OCI-M1 (cell line): ENCODE measurements at places on chromosomes 13 and 19.

DNA sequence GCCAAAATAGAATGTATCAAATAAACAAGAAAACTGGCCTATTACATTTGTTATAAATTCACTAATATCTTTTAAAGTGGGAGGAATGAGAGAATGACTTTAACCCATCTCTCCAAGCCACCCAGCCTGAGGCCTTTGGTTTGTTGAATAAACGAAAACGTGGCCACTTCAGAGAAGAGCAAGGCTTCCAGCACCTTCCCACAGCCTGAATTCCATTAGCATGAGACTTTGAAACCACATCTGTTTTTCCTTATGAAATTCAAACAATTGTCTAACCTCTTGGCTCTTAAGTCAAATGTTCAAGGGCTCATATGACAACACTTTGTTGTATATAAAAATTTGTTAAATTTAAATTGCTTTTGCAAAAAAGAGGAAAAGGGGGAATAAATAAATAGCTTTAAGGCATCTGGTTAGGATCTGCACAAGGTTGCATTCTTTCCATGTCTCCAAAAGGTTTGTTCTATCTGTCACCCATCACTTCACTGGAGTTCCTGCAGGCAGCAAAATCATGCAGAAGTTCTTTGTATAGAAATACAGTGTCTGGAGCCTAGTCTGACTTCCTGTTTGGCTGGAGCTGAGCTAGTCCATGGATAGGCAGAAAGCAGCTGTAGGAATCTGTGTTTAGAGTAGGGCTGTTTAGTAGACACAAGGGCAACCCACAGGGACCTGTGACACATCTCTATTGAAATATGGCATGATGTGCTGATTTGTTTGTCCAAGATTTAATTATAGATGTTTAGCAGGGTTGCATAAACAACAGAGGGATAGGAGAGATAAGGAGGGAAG, 502.3 kb downstream of the KCTD12 start:
- no peak for DNase-seq

DNA sequence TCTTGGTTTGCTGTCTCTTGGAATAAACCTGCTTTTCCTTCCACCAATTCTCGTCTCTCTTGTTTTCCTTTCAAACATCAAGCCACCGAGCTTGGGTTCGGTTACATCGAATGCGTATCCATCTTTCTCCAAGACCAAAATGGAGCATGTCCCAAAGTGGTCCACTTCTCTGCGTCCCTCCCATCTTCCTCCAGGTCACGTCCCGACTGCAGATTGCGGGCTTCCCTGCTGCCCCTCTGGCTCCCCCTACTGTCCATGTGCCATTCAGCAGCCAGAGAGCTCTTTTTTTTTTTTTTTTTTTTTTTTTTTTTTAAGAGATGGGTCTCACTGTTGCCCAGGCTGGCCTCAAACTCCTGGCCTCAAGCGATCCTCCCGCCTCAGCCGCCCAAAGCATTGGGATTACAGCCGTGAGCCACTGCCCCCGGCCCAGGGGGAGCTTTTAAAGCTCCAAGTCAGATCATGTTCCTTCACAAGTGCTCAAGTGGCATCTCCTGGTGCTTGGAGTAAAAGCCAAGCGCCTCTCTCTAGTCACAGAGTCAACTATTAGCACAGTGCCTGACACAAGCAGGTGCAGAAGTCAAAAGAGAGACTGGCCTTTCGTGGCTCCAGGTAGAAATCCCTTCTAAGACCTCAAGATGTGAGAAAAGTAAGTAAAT, 10.0 kb downstream of the COL5A3 start:
- peak; percentile 85 for DNase-seq

GRCh38 chr13:109148243-109148642, 518.8 kb downstream of the MYO16 start:
- DNase-seq: no peak

DNA sequence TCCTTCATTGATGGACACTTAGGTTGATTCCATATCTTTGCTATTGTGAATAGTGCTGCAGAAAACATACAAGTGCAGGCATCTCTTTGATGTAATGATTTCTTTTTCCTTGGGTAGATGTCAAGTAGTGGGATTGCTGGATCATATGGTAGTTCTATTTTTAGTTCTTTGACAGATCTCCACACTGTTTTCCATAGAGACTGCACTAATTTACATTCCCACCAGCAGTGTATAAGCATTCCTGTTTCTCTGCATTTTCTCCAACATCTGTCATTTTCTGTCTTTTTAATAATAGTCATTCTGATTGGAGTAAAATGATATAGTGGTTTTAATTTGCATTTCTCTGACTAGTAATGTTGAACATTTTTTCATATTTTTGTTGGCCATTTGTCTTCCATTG, 116.7 kb downstream of the LMO7 start:
- no peak for DNase-seq

DNA sequence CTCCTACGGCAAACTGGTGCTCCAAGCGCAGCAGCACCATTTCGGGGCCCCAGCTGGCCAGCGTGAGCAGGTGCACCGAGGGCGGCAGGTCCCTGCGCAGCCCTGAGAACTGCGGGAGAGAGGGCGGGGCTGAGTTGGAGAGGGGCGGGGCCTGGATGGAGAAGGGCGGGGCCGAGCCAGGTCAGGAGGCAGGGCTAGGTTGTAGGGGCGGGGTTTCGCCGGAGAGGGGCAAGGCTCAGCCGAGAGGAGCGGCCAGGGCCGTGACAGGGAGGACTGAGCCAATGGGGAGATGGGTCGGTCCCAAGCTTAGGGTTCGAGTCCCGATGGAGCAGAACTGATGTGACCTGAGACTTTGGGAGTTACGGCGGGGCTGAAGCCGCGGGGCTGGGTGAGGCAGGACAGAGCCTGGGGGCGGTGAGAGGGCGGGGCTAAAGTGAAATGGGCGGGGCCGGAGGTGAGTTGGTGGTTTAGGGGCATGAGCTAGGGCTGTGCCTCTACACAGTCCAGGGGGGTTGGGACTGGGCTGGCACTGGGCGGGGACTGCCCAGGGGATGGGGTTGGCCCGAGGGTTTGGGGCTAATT, 19.0 kb downstream of the MAN2B1 start:
- DNase-seq: no peak

DNA sequence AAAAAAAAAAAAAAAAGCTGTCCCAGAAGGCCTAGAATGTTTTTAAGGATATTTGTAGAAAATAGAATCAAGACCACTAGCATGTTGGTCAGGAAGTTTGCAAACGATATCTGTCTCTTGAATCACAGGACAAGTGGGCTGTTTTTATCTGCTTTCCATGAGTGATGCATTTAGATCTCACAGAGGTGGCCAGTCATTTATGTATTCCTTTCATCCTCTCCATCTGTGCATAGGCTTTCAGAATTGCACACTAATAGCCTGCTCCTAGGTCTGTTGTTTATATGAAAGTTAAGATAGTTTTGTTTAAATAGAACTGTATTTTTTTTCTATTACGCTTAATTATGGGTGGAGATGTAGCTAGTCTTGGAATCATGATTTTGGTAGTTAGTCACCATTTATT, 289.5 kb downstream of the SHISA2 start:
- no peak for DNase-seq

- no peak for DNase-seq
These were observed 423.8 kb upstream of the GPC6 start for GRCh38 chr13:92802776-92803175.

DNA sequence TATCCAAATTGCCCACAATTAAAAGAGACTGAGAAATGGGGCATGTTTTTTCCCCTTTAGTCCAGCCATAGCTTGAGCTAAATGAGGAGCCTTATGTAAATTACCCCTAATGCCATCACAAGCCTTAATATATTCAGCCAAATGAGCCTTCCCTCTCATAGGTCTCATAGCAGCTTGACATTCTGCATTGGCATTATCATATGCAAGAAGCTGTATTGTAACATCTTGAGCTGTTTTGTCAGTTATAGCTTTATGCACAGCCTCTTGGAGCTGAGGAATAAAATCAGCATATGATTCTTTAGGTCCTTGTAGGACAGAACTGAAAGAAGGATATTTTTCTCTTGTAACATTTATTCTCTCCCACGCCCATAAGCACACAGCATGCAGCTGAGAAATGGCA, 153.2 kb downstream of the ZNF486 start:
- no peak for DNase-seq

GRCh38 chr13:101576455-101576854, 124.0 kb downstream of the ITGBL1 start:
- DNase-seq: no peak

- DNase-seq: peak; percentile 57
These were observed 146.3 kb downstream of the GPC5 start for GRCh38 chr13:91544723-91545122.

DNA sequence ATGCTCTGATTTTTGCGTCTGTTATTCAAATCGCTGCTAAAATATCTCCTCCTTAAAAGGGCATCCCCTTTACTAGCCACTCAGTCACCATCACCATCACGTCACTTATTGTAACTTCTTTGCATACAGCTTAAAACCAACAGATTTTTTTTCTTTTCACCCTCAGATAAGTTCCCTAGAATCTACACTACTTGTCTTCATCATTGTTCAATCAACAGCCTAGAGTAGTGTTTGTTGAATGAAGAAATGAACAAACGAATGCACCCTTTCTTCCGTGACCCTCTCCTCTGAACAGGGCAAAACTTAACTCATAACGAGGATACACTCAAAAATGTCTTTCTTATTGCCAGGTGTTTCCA, 1.1 kb upstream of the AKAP11 start:
- DNase-seq: no peak

DNA sequence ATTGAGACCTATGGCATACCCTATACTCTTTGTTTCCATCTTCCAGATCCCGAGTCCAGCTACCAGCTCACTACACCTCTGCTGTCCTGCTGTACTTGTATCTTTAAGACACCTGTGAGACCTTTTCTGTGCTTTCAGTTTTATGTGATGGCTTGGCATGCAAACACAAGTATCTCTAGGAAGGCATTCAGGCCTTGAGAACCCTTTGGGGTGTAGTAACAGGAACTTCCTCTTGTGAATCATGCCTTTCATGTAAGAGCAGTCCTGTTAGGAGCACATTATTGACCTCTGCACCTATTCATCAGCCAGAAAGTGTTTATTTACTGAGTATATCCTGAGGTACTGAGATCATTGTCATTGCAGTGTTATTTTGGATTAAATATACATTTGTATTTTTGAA, 87.0 kb upstream of the HTR2A start:
- no peak for DNase-seq

- no peak for DNase-seq
These were observed 66.6 kb upstream of the XPO4 start for GRCh38 chr13:20969182-20969581.

DNA sequence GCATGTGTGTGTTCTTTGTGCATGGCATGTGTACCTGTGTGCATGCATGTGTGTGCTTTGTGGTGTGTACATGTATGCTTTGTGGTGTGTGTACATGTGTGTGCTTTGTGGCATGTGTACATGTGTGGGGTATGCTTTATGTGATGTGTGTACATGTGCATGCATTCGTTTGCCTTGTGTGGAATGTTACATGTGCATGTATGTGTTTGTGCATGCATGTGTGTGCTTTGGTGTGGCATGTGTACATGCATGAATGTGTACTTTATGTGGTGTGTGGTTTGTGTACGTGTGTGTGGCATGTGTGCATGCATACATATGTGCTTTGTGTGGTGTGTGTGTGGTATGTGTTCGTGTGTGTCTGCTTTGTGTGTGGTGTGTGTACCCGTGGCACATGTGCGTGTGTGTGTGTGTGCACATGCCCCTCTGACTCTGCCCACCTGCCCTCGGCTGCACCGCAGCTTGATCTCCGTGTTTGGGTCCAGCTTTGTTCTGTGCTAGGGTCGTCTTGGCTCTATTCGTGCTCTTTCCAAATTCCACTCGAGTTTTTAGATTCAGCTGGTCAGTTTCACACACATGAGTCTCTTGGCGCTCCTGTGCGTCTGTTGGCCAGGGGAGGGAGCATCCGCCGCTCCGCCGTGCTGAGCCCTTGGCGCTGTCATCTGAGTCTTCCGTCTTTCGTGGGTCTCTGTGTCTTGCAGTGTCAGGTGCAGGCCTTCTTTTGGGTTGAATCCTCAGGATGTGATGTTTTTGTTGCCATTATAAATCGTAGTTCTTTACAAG, 46.5 kb upstream of the TFDP1 start:
- no peak for DNase-seq

- DNase-seq: no peak
These were observed 405.5 kb downstream of the EFNB2 start for GRCh38 chr13:106129993-106130392.

DNA sequence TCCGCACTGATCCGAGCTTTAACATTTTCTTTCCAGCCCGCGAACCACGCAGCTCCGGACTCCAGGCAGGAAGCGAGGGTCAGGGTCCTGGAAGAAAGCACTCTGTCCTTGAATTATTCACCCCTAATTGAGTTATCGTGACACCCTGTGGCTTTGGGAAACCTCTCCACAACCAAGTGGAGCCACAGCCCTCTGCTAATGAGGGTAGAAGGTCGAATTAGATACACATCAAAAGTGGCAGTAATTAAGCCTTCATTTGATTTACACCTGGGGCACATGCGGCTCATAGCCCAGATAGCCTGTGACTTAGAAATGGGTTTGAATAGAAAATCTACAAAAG, 15.9 kb upstream of the RNF17 start:
- DNase-seq: no peak

DNA sequence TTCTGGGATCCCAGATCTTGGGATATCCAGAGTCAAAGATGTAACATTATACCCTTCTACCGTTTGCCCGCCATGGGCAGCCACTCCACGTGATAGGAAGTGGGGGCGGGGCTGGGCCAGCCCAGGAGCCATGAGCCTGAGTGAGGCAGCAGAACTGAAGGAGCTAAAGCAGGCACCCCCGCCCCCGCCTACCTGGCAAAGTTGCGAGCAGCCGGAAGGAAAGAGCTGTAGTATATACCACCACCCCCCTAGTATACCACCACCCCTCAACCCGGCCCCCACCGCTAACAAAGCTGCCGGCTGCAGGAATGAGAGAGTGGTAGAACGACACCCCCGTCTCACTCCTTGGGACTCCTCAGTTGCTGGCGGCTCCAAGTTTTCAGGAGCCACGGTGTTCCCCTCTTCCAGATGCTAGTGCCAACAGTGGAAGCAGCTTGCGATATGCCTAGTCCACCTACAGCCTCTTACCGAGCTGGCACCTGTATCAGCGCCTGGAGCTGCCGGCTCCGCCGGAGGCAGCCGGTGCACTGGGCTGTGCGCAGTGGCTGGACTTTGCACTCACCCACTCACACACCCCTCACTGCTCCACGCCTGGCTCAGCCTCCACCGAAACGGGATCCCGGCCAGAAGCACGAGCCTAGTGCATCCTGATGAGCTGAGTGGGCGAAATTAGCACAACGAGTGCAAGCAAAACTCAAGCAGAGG, 230.7 kb upstream of the PRR20A start:
- no peak for DNase-seq

GRCh38 chr13:92573467-92574057, 653.0 kb upstream of the GPC6 start:
- peak; percentile 55 for DNase-seq
